ENCODE measurements at places on chromosomes 4 and X. TPM values are rescaled to one million over a fixed set of nuclear protein-coding genes. Genes with fewer than 3 reads are reported as not detected.
A peak's percentile ranks its signal among the peaks of the same experiment; 100 is the strongest.

Gene F9
- not detected for total RNA-seq

DNA sequence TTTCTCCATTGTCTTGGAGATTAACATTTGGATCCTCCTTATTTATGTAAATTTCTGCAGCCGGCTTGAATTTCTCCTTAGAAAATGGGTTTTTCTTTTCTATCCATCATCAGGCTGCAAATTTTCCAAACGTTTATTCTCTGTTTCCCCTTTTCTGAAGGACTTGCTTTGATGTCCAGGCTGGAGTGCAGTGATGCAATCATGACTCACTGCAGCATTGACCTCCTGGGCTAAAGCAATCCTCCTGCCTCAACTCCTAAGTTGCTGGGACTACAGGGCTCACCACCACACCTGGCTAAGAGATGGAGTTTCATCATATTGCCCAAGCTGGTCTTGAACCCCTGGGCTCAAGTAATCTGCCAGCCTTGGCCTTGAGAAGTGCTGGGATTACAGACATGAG, 144.0 kb upstream of the ZXDB start:
- DNase-seq = no peak

DNA sequence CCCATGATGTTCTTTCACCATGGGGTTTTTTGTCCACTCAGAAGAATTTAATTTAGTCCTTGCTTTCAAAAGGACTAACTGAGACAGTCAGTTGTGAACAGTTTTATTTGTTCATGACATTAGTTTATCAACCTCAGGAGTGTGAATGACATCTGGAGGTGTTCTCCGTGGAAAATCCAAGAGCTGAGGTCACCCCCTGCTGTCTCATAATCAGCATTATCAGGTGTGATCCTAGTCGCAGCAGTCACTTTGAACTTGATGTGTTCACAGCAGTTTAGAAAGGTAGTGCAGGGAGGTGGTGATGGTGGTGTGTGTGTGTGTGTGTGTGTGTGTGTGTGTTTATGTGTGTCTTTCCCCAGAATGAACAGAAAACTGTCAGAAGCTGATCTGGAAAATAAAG, 1760.8 kb upstream of the PCDH10 start:
- DNase-seq = no peak

DNA sequence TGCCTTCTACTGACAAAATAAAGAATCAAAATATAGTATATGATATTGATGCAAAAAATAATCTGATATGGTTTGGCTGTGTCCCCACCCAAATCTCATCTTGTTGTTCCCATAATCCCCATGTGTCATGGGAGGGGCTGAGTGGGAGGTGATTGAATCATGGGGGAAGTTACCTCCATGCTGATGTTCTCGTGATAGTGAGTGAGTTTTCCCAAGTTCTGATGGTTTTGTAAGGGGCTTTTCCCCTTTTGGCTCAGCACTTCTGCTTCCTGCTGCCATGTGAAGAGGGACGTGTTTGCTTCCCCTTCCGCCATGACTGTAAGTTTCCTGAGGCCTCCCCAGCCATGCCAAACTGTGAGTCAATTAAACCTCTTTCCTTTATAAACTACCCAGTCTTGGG, 70.2 kb downstream of the TMEM165 start:
- DNase-seq = no peak

DNA sequence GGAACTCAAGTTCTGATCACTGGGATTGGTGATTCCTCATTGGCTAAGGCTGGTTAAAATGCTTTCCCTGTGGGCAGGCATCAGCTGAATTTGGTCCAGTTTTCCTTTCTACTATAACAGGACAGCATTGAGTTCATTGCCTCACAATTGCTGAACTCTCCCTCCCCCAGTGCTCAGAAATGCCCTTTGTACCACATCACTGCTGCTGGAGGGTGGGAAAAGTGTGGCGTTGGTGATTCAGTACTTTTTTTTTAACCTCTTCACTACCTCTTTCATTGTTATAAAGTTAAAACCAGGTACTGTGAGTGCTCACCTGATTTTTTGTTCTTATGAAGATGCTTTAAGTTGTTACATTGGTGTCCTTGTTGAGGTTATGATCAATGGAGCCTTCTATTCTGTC, 69.3 kb upstream of the IL2 start:
- no peak for DNase-seq

DNA sequence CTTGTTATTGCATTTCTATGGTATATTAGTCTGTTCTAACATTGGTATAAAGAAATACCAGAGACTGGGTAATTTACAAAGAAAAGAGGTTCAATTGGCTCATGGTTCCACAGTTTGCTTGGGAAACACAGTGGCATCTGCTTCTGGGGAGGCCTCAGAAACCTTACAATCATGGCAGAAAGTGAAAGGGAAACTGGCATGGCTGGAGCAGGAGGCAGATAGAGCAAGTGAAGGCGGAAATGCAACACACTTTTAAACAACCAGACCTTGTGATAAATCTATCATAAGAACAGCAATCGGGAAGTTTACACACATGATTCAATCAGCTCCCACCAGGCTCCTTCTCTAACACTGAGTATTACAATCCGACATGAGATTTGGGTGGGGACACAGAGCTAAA, 346.6 kb upstream of the GNPDA2 start:
- no peak for DNase-seq

DNA sequence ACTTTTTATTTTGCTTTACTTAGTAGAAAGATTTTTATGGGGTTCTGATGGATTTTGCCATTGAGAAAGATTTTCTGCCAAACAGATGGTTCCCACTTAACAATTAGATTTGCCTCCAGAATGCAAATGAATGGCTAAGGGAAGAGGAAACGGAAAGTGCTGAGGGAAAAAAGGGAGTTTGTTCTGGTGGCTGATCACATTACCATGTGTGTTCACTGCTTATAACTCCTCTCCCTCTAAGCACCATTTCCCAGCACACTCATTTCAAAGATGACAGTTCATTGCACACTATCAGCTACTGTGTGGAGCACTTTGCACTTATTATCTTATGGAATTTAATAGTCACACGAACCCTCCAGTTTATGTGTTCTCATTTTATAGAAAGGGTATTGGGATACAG, 68.0 kb upstream of the GRID2 start:
- DNase-seq = no peak

Gene IL2
- 168 TPM for total RNA-seq

DNA sequence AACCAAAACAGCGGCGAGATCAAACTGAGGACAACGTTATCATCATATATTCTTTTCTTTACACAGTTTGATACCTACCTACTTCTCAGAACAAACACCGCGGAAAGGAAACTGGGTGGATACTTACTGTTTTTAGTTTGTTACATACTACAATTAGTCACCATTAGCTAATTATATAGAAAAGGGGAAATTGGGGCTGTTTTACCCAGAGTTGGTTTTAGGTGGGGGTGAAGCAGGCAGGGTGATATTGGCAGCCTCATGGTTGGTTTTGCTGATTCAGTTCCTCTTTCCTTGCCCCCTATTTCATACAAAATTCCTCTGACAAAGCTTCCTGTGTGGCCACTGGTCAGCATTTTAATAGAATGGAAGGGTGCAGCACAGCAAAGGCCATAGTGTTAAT, 77.8 kb downstream of the SORBS2 start:
- no peak for DNase-seq

GRCh38 chrX:69615779-69616456, at the start of gene EDA:
TSS of gene EDA (plus strand) at chrX:69616113.
- DNase-seq = peak; percentile 77

DNA sequence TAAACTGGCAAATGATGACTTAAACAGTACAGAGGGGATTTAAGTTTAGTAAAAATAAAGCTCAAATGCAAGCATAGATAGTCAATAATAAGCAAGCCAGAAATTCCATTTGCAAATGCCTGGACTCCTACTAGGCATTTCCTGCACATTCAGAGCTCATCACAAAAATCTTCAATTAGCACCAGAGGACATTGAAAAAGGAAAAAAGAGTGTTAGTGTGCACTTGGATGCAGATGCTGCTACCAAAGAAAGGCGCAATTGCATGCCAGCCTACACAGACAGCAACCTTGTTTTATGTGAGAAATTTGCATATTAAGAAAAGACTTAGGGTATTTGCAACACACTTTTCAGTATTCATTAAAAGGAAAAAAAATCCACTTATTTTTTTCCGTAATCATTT, 282.1 kb downstream of the GRIA2 start:
- no peak for DNase-seq

GRCh38 chrX:37993837-37994619, 12.3 kb upstream of the SYTL5 start:
- peak; percentile 22 for DNase-seq

GRCh38 chrX:40108959-40109287, 11.2 kb upstream of the BCOR start:
- peak; percentile 83 for DNase-seq

- DNase-seq = no peak
These were observed 32.1 kb upstream of the HDAC8 start for GRCh38 chrX:72604705-72605104.

DNA sequence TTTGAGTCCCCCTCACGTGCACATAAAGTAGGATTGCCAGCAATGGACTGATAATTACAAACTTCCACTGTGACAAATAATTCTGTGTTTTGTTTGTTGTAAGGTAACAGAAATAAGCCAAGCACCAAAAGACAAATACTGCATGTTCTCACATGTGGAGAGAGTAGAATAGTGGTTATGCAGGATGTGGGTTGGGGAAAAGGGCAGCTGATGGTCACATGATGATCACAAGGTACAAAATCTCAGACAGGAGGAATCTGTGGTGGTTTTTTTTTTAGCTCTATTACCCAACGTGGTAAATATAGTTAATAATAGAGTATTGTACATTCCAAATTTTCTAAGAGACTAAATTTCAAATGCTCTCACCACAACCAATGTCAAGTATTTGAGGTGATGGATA, 182.3 kb downstream of the BANK1 start:
- no peak for DNase-seq

- no peak for DNase-seq
These were observed 276.1 kb downstream of the GASK1B start for GRCh38 chr4:157896726-157897125.

Gene MAGEA9B
- not detected for total RNA-seq

DNA sequence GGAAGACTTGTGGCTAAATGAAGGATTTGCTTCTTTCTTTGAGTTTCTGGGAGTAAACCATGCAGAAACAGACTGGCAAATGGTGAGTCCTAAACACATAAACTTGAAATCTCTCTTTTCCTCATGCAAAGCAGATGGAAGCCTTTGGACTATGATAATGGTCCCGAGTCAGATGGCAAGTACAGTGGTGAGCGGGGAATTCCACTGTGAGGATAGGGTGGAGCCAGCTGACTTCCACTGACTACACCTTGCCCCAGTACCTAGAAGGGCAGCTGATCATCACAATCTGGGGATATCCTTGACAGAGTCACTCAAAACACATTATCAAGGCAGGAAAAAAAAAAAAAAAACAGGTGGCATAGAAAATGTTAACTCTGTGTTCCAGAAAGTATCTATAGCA, 34.3 kb downstream of the ENPEP start:
- no peak for DNase-seq

Gene PRPS1
- total RNA-seq = 112 TPM

DNA sequence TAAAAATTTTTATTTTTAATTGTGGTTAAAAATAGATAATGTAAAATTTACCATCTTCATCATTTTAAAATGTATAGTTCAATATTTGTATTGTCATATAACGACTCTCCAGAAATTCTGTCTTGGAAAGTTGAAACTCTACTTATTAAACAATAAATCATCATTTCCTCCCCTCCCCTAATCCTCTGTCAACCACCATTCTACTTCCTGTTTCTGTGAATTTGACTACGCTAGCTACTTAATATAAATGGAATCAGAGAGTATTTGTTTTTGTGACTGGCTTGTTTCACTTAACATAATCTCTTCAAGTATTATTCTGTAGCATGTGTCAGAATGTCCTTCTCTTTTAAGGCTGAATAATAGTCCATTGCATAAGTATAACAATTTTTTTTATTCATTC, 729.0 kb upstream of the AADAT start:
- no peak for DNase-seq

DNA sequence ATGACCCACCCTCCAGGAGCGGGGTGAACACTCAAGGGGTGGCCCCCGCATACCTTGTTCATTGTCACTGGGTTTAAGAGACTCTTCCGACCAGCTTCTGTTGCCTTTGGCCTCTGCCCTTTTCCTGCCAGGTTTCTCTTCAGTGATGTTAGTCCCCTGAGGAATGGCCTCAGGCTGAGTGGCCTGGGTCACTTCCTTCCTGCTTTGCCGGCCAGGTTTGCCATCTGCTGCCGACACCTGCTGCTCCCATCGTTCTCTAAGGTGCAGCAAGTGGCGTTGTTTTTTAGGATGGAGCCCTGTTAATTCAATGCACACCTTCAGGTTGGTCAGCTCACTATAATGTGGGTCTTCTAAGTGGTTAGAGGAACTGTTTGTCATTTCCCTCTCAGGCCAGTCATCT, 34.2 kb downstream of the BCOR start:
- DNase-seq = no peak

- DNase-seq = no peak
These were observed 7.5 kb downstream of the NEK1 start for GRCh38 chr4:169604903-169605331.

Gene NEK1
- 12.2 TPM for total RNA-seq

GRCh38 chr4:71775449-71775848, 8.4 kb downstream of the GC start:
- no peak for DNase-seq

Gene FMR1NB
- total RNA-seq = not detected

Gene RBMXL3
- total RNA-seq = not detected

GRCh38 chr4:72358483-72358882, 210.5 kb downstream of the ADAMTS3 start:
- no peak for DNase-seq

GRCh38 chr4:33941854-33942253, 2302.5 kb downstream of the ARAP2 start:
- DNase-seq = no peak

Gene ARMCX4
- total RNA-seq = 5.6 TPM

- DNase-seq = no peak
These were observed 48.5 kb upstream of the EGFL6 start for GRCh38 chrX:13520936-13521335.

DNA sequence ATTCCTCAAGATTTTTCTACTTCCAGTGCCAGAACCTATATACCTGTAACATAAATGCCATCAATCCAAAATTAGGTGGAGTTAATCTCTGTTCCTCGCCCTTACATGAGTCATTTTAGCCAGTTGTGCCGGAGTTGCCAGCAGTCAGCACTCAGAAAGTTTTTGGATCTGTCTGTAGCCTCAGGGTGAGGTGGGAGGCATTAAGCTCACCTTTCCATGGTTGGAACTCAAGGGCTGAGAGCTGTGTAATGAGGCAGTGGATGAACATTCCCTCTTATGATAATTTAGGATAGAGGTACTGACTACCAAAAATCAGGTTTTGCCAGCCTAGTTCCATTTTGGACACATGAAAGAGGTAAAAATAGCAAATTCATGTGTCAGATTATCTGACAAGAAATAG, 1553.1 kb upstream of the ADGRL3 start:
- no peak for DNase-seq

Data from activated CD4-positive, alpha-beta T cell treated with anti-CD3 and anti-CD28 coated beads for 36 hours (primary cell).